GM12864 (cell line): ENCODE measurements at places on chromosomes 4 and X.

DNA sequence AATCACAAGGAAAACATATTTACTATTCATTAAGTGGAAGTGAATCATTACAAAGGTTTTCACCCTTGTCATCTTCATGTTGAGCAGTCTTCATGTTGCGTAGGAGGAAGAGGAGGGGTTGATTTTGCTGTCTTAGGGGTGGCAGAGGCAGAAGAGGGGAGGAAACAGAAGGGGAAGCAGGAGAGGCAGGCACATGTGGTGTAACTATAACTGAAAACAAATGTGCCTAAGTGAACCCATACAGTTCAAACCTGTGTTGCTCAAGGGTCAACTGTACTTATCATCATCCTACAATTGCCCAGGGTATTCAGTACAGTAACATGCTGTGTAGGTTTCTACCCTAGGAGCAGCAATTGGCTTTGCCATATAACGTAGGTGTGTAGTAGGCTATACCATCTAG lies 47.2 kb downstream of the SYNPO2 start:
- DNase-seq = no peak

GRCh38 chrX:8731559-8732395 lies at the start of gene ANOS1:
Gene ANOS1 (minus strand): TSS chrX:8732137. CDS start chrX:8732036, 101 bp downstream.
- DNase-seq = no peak

GRCh38 chr4:185775792-185776555 lies 36.0 kb downstream of the SORBS2 start:
- DNase-seq = no peak

GRCh38 chrX:103666202-103667107 lies 20.0 kb downstream of the MORF4L2 start:
- DNase-seq = no peak

DNA sequence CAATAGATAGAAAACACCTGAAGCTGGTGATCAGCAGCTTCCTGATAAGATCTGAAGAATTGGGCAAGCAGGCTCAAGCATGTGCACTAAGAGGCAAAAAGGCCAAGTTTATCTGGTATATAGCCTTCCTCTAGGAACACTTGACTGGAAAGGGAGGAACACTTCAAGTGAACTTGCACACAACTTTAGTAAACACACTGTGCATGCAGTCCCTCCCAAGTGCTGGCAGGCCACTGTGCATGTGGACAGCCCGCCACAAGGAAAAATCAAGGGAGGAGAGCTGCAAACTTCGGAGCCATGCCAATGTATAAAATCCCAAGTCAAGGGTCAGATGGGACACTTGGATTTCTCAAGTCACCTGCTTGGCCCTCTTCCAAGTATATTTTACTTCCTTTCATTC lies 645.8 kb upstream of the NDST4 start:
- DNase-seq = no peak

DNA sequence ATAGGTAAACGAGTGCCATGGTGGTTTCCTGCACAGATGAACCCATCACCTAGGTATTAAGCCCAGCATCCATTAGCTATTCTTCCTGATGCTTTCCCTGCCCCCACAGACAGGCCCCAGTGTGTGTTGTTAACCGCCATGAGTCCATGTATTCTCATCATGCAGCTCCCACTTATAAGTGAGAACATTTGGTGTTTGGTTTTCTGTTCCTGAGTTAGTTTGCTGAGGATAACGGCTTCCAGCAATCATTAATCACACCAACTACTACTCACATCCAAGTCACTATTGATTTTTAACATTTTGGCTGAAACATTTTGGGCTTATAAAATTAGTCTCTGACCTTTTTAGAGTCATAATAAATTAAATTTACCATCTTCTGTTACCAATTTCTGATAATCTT lies 205.3 kb downstream of the SPOCK3 start:
- no peak for DNase-seq

DNA sequence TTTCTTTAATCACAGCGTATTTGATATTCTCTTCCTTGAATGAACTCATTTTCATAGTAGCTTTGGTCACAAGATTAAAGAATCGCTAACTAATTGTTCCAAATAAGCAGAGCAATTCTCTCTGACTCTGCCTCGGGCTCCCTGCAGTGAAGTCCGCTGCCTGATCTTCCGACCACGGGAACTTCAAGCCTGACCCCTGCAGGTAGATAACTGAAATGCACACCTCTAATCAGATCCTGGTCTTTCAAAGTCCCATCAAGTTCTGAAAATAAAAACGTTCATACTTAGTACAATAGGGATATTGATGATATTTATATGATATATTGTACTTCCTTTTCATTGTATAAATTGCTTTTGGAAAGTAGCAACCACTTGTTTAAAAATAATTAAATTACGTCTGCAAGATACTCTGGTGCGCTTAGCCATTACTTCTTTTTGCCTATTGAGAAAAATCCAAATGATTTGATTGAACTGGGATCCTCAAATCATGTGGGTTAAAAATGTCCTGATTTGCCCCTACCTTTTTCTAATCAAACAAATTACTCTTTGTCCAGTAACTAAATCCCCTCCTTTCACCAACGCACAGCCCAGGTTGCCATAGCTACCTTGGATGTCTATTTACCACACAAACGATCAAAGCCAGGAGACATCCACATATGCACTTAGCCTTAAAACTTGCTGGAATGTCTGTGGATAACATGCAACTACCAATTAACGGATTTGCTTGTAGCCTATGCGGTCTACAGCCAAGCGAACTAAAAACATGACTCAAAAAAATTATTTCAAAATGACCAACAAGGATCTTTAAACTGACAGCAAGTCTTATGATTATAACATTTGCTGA lies 4.2 kb downstream of the MID1 start:
- no peak for DNase-seq

- no peak for DNase-seq
Measured at GRCh38 chrX:149040873-149041535, 464.1 kb downstream of the IDS start.

GRCh38 chrX:27186671-27187070 lies 276.5 kb downstream of the PPP4R3C start:
- peak; percentile 2 for DNase-seq

- no peak for DNase-seq
Measured at GRCh38 chrX:141278306-141278705, 36.0 kb upstream of the SPANXC start.

DNA sequence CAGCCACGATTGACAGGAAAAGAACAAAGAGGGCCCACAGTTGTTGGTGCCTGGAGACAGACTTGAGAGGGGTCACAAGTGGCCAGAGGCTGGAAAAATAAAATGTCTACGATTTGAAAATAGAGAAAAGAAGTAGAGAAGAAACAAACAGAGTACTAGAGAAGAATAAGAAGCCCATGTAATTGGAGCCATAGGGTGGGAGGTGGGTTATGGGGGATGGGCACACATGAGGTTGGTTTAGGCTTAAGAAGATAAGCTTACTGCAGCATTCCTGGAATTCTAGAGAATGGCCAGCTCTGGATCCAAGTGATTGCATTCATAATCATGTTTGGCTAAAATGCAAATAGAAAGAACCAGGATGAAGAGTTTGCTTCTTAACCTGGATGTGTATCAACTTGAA lies 210.7 kb downstream of the MAML3 start:
- no peak for DNase-seq

DNA sequence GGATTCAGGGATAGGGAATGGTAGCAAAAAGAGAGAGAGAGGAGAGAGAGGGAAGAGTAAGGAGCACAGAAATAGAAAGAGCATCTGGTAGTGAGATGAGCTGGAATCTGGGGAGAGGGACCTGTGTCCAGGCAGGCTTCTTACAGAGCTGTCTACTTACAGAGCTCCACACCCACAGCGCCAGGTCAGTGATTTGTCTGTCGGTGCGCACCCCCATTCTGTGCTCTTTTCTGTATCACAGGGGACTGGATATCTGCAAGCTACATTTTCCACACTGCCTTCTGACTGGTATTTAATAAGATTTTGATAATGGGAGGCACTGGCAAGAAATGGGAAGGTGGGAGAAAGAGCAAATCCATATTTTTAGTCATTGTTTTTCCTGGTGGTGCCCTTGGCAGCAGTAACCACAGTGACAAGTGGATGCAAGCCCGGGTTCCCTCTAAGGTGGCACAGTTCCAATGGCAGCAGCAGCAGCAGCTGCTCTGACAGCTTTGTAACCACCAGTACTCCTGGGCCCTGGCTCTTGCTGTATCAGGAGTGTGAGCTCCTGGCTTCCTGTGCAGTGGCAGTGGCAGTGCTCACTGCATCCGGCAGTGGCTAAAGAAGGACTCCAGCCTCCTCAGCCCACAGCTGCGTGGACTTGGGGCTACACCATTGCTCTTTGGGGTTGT lies 300.5 kb downstream of the TRIML1 start:
- no peak for DNase-seq

- no peak for DNase-seq
Measured at GRCh38 chr4:66372706-66373105, 702.4 kb upstream of the EPHA5 start.

- DNase-seq = no peak
Measured at GRCh38 chrX:155747520-155747919, 133.6 kb upstream of the VAMP7 start.
